Stimulated activated CD4-positive, alpha-beta T cell treated with anti-CD3 and anti-CD28 coated beads, Interleukin-4, amount 100 ng/mL, for 48 hours (primary cell): ENCODE measurements at places on chromosomes 2 and 18.

DNA sequence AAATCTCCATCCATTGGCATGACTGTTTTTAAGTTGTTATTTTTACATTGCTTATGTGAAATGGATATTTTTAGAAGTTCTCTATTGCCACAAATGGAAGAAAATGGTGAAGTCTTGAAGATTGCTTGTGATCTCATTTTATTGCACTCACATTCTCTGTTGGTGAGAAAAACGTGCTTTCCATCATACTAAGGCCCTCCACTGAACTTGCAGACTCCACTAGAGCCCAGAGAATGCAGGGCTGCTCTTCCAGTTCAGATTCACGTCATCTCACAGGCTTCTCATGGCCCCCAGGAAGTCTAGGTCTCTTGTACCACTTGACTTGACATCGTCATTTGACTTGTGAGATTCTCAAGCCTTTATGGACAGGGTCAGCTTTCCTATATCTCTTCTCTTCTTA is 254.8 kb upstream of the COPS8 start:
- DNase-seq = no peak

DNA sequence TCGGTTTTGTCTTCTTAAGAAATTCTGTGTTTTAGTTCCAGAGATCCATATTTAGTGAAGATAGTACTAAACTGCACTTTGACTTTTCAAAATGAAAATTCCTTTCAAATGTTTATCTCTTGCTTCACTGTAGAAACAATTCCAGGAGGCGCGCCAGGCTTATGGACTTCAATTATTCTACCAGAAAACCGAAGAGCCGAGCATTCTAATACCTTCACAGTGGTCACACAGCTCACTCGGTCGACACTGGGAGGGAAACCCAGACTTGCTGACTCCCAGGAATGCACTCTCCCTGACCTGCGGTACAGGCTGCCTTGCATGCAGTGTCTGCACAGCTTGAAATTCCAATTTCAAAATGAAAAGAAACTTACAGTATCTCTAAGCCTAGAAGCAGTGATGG is 119.9 kb upstream of the PIEZO2 start:
- no peak for DNase-seq

- no peak for DNase-seq
Measured at GRCh38 chr2:119155633-119156032, 2.9 kb downstream of the C1QL2 start.

DNA sequence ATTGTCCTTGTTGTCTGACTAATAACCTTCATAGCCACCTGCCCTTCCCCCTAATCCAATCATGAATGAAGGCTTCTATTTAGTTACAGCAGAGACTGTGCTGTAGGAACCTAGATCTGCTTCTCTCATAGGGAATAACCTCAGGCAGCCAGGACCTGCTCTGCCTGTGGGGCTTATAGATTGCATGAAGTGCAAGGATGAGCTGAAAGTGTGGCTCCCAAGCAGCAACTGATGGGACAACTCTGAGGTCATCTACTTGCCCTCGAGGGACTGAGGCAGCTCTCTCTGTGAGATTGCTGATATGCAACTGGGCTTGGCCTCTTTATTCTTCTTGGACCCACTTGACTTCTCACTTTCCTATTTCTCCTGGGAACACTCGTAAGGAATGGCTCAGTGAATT is 23.8 kb upstream of the SLC38A11 start:
- DNase-seq = no peak

DNA sequence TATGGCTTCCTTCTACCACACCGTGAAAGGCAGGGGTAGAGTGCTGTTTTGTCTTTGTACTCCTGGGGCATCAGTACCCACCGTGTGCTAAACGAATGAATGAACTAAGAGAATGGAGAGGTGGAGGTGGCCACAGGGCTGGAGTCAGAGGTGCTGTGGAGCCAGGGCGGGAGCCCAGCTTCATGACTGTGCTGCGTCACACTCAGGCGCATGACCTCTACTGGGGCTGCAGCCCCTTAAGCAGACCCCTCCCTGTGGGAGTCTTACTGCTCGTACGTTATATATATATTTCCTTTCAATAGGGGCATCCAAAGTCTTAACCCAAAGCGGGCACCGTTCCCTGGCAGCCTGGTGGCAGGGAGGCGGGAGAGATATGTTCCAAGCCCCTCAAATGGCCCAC is 18.0 kb upstream of the LBH start:
- DNase-seq = no peak

- DNase-seq = no peak
Measured at GRCh38 chr2:157355618-157356017, 30.0 kb upstream of the ERMN start.

DNA sequence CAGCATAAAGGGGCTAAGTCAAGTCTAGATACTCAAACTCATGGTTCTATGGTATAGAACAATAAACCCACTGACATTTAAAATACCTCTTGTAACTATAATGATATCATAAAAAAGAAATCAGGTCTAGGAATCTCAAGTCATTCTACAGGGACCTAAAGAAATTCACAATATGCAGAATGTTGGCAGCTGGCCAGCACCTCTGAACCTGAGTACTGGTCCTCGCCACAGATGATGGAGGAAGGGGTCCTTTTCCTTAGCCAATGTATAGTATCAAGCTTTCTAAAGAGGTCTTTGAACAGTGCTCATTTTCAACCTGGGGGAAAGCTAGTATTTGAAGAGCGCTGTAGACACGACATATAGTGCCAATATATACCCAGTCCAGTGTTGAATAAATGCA is 108.4 kb upstream of the ITGB6 start:
- no peak for DNase-seq

DNA sequence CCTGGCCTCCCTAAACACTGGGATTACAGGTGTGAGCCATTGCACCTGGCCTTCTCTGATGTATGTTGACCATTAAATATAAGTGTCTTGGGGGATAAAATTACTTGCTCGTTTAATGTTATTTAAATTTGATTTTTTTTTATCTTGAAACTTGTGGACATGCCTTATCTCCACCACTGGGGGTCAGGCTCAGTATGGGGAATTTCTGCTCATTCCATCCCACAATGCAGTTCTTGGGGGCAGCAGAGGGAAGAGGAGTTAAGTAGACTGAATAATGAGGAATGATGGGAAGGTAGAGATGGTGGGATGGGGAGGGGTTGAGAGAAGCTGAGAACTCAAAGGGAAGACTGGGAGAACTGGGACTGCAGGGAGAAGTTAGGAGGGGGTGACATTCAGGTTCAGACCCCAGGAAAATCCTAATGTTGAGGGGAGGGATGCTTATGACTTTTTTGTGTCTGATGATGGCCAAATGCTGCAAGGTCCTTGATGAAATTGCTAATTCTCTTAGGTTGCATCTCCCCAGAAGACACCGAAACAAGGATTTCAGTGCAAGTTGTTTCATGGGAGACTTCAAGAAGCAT is 174.2 kb downstream of the MIB1 start:
- no peak for DNase-seq

- DNase-seq = no peak
Measured at GRCh38 chr2:71285706-71286105, 45.9 kb upstream of the ZNF638 start.

- DNase-seq = no peak
Measured at GRCh38 chr2:105874466-105874865, 129.8 kb downstream of the NCK2 start.

- no peak for DNase-seq
Measured at GRCh38 chr2:120161190-120161589, 62.0 kb downstream of the TMEM185B start.

DNA sequence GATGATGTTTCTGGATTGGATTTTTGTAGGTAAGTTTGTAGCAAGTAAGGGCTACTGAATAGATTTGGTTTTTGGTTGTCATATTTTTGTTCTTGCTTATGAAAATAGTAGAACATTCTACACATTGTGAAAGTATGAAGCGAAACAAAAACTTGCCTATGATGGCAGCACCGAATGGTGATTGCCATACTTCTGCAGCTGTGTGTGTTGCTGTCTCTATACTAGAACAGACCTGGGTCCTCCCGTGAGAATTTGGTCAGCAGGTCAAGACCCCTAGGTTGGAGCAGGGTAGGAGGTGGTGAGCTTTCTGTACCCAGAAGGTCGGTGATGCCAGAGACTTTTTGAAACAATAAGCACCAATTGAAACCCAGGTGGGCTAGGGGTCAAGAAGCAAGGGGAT is 322.6 kb downstream of the PRKCE start:
- DNase-seq = no peak

GRCh38 chr2:28300485-28301341 is 91.9 kb upstream of the FOSL2 start:
- DNase-seq = no peak

DNA sequence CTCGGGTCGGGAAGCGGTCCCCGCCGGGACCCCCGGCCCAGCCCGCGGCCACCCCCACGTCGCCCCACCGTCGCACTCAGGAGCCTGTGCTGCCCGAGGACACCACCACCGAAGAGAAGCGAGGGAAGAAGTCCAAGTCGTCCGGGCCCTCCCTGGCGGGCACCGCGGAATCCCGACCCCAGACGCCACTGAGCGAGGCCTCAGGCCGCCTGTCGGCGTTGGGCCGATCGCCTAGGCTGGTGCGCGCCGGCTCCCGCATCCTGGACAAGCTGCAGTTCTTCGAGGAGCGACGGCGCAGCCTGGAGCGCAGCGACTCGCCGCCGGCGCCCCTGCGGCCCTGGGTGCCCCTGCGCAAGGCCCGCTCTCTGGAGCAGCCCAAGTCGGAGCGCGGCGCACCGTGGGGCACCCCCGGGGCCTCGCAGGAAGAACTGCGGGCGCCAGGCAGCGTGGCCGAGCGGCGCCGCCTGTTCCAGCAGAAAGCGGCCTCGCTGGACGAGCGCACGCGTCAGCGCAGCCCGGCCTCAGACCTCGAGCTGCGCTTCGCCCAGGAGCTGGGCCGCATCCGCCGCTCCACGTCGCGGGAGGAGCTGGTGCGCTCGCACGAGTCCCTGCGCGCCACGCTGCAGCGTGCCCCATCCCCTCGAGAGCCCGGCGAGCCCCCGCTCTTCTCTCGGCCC is 13.6 kb downstream of the SPEG start:
- DNase-seq = no peak

- no peak for DNase-seq
Measured at GRCh38 chr2:236604575-236605344, 35.1 kb downstream of the ACKR3 start.

DNA sequence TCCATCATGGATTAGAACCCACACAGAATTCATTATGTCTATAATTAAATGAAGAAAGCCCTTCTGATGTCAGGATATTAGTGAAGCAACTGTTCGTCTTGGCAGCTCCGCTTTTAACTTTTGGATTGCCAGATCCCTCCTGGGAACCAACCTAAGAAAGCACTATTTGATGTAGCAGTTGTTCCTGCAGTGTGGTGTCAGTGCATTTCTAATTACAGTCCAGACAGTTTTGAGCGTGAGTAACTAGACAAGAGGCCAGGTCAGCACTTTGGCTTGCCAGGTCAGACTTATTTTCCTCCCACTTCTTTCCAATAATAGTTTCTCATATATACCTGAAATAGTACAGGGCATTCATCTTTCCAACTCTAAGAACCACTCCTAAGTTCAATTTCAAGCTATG is 13.8 kb downstream of the NRXN1 start:
- DNase-seq = no peak

DNA sequence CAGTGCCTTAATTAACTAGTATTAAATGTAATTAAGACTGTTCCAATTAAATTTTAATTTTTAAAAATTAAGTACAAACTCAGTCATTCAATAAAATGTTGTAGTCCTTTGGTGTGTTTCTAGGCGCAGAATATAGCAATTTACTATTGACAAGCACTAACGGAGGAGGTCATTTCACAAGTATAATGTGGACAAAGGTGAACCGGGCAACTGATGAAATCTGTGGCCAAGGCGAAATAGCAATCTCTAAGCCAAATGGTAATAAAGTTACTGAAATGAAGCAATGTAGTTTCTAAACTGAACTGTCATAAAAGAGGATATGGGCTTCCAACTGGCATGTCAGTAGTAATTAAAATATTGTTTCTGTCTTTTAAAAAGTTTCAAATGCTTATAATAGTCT is 27.5 kb downstream of the FIGN start:
- no peak for DNase-seq

GRCh38 chr2:204776781-204777559 is 231.7 kb downstream of the PARD3B start:
- DNase-seq = no peak

GRCh38 chr18:39421276-39421675 is 1855.7 kb upstream of the CELF4 start:
- no peak for DNase-seq

DNA sequence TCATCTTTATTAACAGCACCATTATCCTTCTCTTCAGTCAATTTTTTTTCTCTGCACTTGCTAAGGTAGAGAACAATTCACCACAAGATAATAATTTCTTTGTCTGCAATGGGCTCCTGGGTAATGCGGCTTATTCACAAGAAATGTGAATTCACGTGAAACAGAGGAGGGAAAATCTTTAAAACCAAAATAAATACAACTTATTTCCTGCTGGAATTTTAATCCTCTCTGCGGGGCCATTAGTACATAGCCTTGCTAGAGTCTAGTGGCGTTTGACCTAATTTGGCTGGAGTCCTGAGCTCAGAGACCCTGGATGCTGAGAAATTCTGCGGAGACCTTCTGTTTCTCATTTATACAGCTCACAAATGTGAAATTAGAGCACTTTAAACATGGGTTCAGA is 319.3 kb upstream of the MMADHC start:
- no peak for DNase-seq

DNA sequence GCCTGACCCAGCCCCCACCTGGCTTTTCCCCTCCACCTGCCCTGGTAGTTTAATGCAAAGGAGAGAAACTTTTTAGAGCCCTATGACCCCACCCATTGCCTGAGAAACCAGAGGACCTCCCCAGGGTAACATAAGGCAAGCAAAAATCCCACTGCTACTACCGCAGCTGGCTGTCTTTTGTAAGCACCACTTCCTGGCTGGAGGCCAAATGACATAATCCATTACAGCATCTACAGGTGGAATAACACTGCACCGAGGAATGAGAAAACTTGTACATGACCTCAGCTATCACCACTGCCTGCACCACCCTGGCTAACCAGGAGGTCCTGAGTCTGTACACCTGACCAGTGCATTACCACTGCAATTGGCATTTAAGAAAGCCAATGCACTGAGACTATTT is 149.6 kb upstream of the GALNT5 start:
- no peak for DNase-seq

DNA sequence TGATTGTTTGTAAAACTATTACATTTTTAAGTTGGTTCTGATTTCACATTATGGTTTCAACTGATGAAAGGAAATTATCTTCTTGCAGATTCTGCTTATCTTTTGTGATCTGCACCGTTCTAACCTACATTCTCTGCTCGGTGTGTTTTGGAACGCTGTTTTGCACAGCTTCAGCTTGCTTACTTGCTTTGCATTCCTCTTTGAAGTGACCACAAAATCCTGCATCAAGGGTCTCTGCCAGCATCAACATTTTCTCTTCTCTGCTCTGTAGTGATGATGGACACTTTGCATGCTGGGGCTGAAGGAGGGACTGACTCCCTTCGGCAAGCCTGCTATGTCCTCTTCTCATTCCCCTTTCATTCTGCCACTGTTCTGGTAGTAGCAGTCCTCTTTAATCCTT is 485.2 kb downstream of the FBXO15 start:
- no peak for DNase-seq

- DNase-seq = no peak
Measured at GRCh38 chr2:1656961-1657841, 87.1 kb downstream of the PXDN start.

GRCh38 chr18:61852496-61852895 is 40.3 kb downstream of the RNF152 start:
- no peak for DNase-seq
